ENCODE measurements at places on chromosomes 7 and 10.

- DNase-seq, result no peak
Observed at GRCh38 chr7:70421319-70421718, 710.6 kb upstream of the GALNT17 start.

DNA sequence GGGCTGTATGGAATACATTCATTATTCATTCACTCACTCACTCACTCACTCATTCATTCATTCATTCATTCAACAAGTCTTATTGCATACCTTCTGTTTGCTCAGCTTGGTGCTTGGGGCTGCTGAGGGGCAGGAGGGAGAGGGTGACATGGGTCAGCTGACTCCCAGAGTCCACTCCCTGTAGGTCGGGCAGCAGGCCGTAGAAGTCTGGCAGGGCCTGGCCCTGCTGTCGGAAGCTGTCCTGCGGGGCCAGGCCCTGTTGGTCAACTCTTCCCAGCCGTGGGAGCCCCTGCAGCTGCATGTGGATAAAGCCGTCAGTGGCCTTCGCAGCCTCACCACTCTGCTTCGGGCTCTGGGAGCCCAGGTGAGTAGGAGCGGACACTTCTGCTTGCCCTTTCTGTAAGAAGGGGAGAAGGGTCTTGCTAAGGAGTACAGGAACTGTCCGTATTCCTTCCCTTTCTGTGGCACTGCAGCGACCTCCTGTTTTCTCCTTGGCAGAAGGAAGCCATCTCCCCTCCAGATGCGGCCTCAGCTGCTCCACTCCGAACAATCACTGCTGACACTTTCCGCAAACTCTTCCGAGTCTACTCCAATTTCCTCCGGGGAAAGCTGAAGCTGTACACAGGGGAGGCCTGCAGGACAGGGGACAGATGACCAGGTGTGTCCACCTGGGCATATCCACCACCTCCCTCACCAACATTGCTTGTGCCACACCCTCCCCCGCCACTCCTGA, 2.4 kb downstream of the EPO start:
- no peak for DNase-seq

GRCh38 chr10:21372651-21373410, 152.7 kb downstream of the SKIDA1 start:
- peak; percentile 46 for DNase-seq

DNA sequence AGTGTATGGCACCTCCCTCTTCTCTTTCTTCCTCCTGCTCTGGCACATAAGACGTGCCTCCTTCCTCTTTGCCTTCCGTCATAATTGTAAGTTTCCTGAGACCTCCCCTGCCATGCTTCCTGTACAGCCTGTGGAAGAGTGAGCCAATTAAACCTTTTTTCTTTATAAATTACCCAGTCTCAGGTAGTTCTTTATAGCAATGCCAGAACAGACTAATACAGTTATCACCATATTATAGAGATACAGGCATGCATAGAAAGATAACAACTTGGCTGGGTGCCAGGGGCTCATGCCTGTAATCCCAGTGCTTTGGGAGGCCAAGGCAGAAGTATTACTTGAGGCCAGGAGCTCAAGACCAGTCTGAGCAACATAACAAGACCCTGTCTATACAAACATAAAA, 53.2 kb downstream of the GCC1 start:
- DNase-seq, result no peak

Measured in AG09319 (cell line).